ENCODE measurements at places on chromosomes 13 and 19. TPM values are rescaled to one million over a fixed set of nuclear protein-coding genes. Genes with fewer than 3 reads are reported as not detected.

GRCh38 chr13:44298314-44298713, 75.3 kb upstream of the SERP2 start:
- no peak for DNase-seq

GRCh38 chr13:65943708-65944107, 1286.4 kb downstream of the PCDH9 start:
- DNase-seq = no peak

GRCh38 chr13:110366733-110367132, 59.6 kb downstream of the COL4A2 start:
- DNase-seq = no peak

- no peak for DNase-seq
These were observed 165.5 kb upstream of the KLF12 start for GRCh38 chr13:74299721-74300120.

- no peak for DNase-seq
These were observed 265.0 kb downstream of the PCDH9 start for GRCh38 chr13:66965181-66965580.

DYRK1B gene
- total RNA-seq = 7.5 TPM

HOMER3 gene
- 0.26 TPM for total RNA-seq

FAM174C gene
- 60.3 TPM for total RNA-seq

All from activated CD8-positive, alpha-beta memory T cell treated with anti-CD3 and anti-CD28 coated beads, Interleukin-2, amount 10 ng/mL, durations not matched to agents 7 days and 5 days (primary cell).